Naive thymus-derived CD8-positive, alpha-beta T cell (primary cell): ENCODE measurements at places on chromosomes 6 and 20. TPM values are rescaled to one million over a fixed set of nuclear protein-coding genes. Genes with fewer than 3 reads are reported as not detected.

Gene CTCFL
- total RNA-seq = not detected

- H3K36me3 ChIP-seq = no peaks in the 10 kb centered on the region
- DNase-seq = no peak
- no peak overlapping the region for H3K4me3 ChIP-seq
- H3K27me3 ChIP-seq = peaks cover 3% of the 10 kb centered on the region
- H3K4me1 ChIP-seq = no peaks in the 10 kb centered on the region
These were observed 330.3 kb upstream of the PRDM1 start for GRCh38 chr6:105755885-105756284.

Gene ARMH2
- 7.1 TPM for total RNA-seq

Gene PNLDC1
- 0.75 TPM for total RNA-seq

DNA sequence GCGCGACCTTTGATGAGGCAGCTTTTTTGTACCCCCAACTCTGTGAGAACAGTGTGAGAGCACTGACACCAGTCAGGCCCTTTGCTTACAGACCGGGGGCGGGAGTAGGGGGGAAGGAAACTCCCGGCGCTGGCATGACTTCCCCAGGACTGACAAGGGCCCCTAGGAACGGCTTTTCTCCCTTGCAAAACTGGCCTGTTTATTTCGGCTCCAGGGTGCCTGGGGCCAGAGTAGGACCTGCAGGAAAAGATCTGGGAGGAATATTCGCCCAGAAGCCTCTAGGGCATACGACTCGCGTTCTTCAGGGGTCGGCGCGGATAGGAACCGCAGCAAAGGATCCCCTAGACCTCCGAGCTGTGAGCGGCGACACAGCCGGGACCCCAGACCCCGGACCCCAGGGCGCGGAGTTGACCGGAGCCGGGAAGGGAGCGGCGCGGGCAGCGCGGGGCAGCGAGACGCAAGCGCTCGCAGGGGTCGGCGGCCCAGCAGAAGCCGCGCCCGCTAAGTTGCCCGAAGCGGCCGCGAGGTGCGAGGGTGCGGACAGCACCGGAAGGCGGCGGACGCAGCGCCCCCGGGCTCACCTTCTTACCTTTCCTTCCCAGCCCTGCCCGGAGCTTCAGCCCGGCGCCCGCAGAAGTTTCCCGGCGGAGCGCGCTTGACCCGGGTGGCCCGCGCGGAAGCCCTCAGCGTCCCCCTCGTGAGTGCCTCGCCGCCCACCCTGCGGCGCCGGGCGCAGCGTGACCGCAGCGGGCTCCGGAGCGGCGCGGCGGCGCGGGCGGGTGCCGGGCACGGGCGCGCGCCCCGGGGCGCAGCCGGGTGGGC is at the start of gene POPDC3:
Gene POPDC3 (minus strand): TSS at position 771 of the 822 bp plus-strand sequence. CDS start 18,105 bp downstream, outside the sequence.
- H3K36me3 ChIP-seq = no peaks in the 10 kb centered on the region
- H3K4me3 ChIP-seq = peak within 1 kb of the TSS; percentile 15
- peaks cover 26% of the 10 kb centered on the region for H3K27me3 ChIP-seq
- H3K27ac ChIP-seq = no peak within 1 kb of the TSS

DNA sequence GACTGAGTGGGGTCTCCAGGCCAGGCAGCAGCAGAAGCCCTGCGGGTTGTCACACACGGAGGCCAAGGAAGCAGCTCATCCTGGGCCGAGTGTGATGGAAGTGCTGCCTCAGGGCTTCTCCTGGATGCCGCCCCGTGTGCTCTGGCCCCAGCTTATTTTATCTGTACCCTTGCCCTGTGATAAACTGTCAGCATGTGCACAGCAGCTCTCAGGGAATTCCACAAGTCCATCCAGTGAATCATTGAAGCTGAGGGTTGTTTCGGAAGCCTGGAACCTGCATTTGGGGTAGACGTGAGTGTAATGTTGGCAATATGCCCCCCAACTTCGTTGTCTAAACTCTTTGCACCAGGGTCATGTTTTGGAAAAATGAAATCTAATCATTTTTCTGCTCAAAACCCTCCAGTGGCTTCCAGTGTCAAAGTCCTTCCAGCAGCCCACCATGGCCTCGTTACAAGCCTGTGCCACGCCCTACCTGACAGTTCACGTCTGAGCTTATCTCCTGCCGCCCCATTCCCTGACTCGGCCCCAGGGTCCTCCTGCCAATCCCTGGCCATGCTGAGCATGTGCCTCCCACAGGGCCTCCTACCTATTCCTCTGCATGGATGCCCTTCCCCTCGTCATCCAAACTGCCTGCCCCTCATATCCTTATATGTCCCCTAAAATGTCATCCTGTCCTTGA is 168.1 kb upstream of the THBS2 start:
- H3K36me3 ChIP-seq = no peaks in the 10 kb centered on the region
- H3K4me3 ChIP-seq = no peak overlapping the region
- DNase-seq = no peak
- H3K4me1 ChIP-seq = no peaks in the 10 kb centered on the region
- H3K27ac ChIP-seq = peak overlapping the region; percentile 33
- peaks cover 6% of the 10 kb centered on the region for H3K27me3 ChIP-seq

- no peak overlapping the region for H3K27ac ChIP-seq
- no peak overlapping the region for H3K4me3 ChIP-seq
- H3K36me3 ChIP-seq = peaks cover 13% of the 10 kb centered on the region
- no peak for DNase-seq
- H3K27me3 ChIP-seq = no peaks in the 10 kb centered on the region
- no peaks in the 10 kb centered on the region for H3K4me1 ChIP-seq
These were observed 199.7 kb upstream of the SIM1 start for GRCh38 chr6:100664274-100665040.

DNA sequence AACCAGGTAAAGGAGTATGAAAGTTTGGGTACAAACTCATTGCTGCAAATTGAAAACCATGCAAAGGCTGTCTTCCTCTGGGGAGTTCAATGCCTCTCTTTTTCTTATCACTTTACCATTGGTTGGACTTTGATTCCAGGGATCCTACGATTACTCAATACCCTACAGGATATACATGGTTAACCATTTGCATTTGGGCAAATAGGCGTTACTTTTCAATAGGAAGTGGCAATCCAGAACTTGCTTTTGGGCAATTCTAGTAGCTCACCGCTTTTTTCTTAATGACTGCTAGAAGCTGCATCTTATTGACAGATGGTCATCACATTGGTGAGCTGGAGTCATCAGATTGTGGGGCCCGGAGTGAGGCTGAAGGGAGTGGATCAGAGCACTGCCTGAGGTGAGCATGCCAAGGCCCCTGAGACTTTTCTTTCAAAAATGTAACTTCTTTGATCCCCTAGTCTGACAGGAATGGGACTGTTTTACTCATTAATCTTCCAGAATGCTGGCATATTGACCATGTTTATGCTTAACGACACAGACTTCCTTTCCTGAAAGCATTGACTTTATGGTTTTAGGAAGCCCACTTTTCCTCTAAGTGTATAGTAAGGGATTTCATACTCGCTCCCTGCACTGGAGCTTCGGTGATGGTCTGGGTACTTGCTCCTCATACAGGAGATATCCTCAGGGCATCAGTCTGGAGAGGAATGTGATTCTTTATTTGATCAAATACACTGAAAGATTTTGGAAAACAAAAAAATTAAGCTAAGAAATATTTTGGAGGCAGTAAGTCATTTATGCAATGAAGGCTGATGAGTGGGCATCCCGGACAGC is at the start of gene CCR6:
Gene CCR6 (plus strand): TSS at position 270 of the 831 bp plus-strand sequence. CDS start 13,039 bp downstream, outside the sequence.
- no peaks in the 10 kb centered on the region for H3K27me3 ChIP-seq
- H3K4me3 ChIP-seq = peak within 1 kb of the TSS; percentile 73
- no peaks in the 10 kb centered on the region for H3K36me3 ChIP-seq
- H3K4me1 ChIP-seq = peaks cover 78% of the 10 kb centered on the region
- no peak for DNase-seq

DNA sequence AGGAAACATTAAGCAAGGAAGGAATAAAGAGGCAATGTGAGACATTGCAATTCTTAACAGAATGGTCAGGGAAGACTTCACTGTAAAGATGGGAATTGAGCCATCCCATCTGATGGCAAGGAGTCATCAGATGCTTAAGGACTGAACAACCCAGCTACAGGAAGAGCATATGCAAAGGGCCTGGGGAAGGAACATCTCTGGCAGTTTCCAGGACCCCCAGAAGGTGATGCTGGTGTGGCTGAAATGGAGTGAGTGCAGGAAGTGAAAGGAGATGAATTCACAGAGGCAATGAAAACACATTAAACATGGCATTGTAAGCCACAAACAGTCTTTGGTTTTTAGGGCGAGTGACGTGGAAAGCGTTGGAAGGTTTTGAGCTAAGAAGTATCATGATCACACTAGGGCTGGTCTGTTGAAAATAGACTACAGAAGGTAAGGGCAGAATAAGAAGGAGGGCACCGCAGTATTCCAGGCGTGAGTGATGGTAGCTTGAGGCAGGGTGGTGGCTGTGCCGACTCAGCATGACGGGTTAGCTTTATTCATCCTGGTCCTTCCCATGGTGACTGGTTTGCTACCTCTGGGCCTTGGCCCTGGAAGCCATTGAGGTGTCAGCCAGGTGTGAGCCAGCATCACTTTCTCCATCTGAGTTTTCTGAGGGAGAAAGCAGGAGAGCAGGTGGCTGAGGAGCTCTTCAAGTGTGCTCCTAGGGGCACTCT is 6.8 kb downstream of the BTN2A1 start:
- no peak overlapping the region for H3K4me3 ChIP-seq
- H3K27ac ChIP-seq = peak overlapping the region; percentile 3

GRCh38 chr6:87939776-87940175 is 107.9 kb upstream of the SPACA1 start:
- no peak for DNase-seq
- H3K4me1 ChIP-seq = no peaks in the 10 kb centered on the region
- H3K27me3 ChIP-seq = peaks cover 16% of the 10 kb centered on the region
- no peak overlapping the region for H3K27ac ChIP-seq

DNA sequence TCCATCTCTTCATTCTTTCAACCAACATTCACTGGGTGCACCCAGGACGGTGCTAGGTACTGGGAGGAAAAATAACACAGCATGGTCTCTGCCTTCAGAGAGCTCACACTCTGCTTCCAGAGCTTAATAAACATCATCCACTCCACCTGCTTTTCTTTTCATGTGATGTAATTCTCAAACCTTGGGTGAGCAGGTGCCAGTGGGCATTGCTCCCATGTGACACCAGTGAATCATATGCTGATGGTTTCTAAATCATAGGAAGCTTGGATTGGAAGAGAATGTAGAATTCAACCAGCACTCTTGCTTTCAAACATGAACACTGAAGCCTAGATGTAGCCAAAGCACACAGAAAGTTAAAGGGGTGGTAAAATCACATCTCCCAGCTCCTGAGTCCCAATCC is 189.8 kb downstream of the FOXA2 start:
- H3K4me3 ChIP-seq = no peak overlapping the region
- no peaks in the 10 kb centered on the region for H3K36me3 ChIP-seq
- no peaks in the 10 kb centered on the region for H3K27me3 ChIP-seq
- H3K27ac ChIP-seq = no peak overlapping the region
- H3K4me1 ChIP-seq = no peaks in the 10 kb centered on the region
- DNase-seq = no peak

Gene RIPPLY2
- total RNA-seq = not detected

DNA sequence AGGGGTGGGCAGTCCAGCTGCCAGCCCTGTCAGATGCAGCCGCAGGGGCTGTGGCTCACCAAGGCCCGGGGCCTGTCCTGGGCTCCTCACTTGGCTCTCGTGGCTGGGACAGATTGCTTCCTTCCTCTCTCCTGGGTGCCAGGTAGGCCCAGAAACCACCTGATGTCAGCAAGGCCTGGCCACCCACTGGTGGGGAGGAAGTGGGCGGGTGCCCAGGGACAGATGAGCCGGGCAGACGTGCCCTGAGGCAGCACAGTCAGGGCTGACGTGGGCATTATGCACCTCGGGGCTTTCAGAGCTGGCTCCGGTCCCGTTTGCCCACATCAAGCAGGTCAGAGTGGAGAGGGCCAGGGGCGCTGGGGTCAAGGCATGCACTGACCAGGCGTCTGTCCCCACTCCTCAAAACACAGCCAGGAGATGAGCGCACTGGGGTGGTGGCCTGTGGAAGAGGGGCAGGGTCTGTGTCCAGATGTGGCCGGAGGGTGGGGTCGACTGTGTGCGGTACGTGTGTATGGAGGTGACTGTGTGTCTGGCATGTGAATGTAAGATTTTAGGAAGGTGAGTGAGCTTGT is 133.2 kb upstream of the PTPN1 start:
- H3K4me1 ChIP-seq = peaks cover 21% of the 10 kb centered on the region
- H3K4me3 ChIP-seq = no peak overlapping the region
- no peaks in the 10 kb centered on the region for H3K36me3 ChIP-seq
- no peaks in the 10 kb centered on the region for H3K27me3 ChIP-seq
- no peak for DNase-seq
- no peak overlapping the region for H3K27ac ChIP-seq

DNA sequence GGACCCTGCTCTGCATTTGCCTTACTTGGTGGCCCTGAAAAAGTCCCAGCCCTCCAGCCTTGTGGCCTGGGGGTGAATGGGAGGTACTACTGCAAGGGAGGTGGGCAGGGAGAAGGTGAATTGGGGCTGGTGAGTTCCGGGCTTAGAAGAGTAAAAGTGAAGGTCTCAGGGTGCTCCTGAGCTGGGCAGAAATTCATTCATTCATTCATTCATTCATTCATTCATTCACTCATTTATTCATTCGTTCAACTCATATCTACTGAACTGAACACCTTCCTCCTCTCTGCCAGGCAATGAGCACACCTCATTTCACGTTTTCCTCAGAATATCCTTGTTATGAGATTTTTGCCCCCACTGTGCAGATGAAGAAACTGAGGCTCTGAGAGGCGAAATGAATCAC is 6.7 kb upstream of the DLGAP4 start:
- no peak overlapping the region for H3K4me3 ChIP-seq
- no peak for DNase-seq
- H3K27me3 ChIP-seq = peaks cover 87% of the 10 kb centered on the region
- H3K36me3 ChIP-seq = no peaks in the 10 kb centered on the region
- H3K4me1 ChIP-seq = peaks cover 5% of the 10 kb centered on the region
- no peak overlapping the region for H3K27ac ChIP-seq

DNA sequence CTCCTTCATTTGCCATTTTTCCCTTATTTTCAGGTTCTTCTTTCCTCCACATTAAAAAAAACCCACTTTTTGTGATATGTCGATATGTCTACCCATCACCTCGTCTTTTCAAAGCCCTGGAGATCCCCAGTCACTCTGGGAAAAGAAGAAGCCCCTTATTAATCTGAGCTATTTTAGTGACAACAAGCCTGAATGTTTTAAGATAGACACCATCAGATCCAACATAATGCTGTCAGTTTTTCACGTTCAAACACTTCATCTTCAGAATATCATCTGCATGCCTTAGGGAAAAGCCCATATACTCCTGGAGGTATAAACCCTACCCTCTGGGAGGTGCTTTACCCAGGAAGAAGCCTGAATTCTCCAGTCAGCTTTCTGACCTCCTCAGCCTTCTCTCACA is 464.0 kb upstream of the CDH4 start:
- no peak overlapping the region for H3K27ac ChIP-seq
- H3K4me3 ChIP-seq = no peak overlapping the region
- H3K4me1 ChIP-seq = no peaks in the 10 kb centered on the region
- no peaks in the 10 kb centered on the region for H3K36me3 ChIP-seq

Gene LRFN2
- not detected for total RNA-seq

- no peak for DNase-seq
- peaks cover 20% of the 10 kb centered on the region for H3K27me3 ChIP-seq
- no peak overlapping the region for H3K4me3 ChIP-seq
- no peaks in the 10 kb centered on the region for H3K4me1 ChIP-seq
These were observed 99.3 kb upstream of the CHD6 start for GRCh38 chr20:41717483-41717882.

DNA sequence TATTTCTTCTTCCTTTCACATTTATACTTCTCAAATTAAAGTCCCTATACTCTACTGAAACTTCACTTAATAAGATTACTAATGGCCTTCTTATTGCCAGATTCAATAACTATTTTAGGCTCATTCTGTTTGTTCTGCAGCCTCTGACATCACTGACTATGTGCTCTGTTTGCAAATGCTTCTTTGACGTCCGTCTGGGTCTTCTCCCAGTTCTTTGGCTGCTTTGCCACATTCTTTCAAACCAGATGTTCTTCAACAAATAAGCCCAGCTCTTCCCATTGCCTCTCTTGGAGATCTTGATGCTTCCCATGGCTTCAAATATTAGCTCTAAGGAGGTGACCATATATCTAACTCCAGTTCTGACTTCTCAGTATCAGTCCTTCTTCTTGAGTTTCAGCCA is 117.4 kb downstream of the BTBD9 start:
- DNase-seq = no peak
- no peaks in the 10 kb centered on the region for H3K27me3 ChIP-seq
- H3K4me1 ChIP-seq = peaks cover 15% of the 10 kb centered on the region
- no peak overlapping the region for H3K4me3 ChIP-seq

Gene C20orf202
- total RNA-seq = 0.68 TPM
